ENCODE measurements at places on chromosomes 5 and 9. TPM values are rescaled to one million over a fixed set of nuclear protein-coding genes. Genes with fewer than 3 reads are reported as not detected.

The ACER2 gene
- total RNA-seq: 5.5 TPM

The SLC35A4 gene
- total RNA-seq: 44.0 TPM

The RORB gene
- not detected for total RNA-seq

The MARCOL gene
- total RNA-seq: not detected

The IZUMO3 gene
- not detected for total RNA-seq

The PFN3 gene
- total RNA-seq: not detected

GRCh38 chr5:88159591-88159990 lies 109.1 kb downstream of the TMEM161B start:
- DNase-seq: no peak

GRCh38 chr9:13719446-13719845 lies 440.0 kb upstream of the MPDZ start:
- no peak for DNase-seq

GRCh38 chr5:81151546-81151945 lies 81.6 kb upstream of the CKMT2 start:
- DNase-seq: no peak

- DNase-seq: no peak
Measured at GRCh38 chr9:114031948-114032840, 45.9 kb downstream of the AMBP start.

- peak; percentile 40 for DNase-seq
Measured at GRCh38 chr9:127505396-127506116, 54.2 kb downstream of the LRSAM1 start.

DNA sequence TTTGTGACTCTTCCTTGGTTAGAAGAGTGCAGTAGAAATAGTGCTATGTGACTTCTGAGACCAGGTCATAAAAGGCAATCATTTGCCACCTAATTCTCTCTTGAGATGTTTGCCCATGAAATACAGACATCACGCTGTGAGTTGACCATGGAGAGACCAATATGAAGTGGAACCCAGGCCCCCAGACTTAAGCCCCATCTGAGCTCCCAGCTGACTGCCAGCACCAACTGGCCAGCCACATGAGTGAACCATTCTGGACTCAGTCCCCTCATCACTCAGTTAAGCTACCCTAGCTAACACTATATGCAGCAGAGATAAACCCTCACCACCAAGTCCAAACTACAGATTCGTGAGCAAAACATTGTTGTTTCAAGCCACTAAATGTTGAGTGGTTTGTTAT lies 60.7 kb upstream of the NIPBL start:
- DNase-seq: no peak

- DNase-seq: peak; percentile 39
Measured at GRCh38 chr9:79701651-79702050, 129.9 kb downstream of the TLE4 start.

DNA sequence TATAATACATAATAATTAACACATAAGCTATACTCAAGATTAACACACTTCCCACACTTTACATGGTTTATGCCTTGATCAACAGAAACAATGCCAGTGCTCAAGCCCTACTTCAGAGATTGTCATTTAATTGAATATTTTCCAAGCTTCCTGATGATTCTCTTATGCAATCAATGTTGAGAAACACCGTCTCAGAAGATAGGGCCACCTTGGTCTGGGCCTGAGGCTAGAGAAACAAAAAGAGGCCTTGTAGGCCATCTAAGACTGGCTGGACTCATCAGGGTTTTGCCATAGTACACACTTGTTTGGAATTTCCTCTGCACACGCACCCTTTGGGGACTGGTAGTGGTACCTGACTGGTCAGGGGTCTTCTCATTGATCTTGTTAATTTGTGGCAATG lies 16.3 kb downstream of the C9orf152 start:
- no peak for DNase-seq

GRCh38 chr9:131707733-131708157 lies 32.1 kb downstream of the RAPGEF1 start:
- DNase-seq: peak; percentile 53

Measured in B cell (primary cell).